ENCODE measurements at places on chromosomes 3 and 15.
A peak's percentile ranks its signal among the peaks of the same experiment; 100 is the strongest.

DNA sequence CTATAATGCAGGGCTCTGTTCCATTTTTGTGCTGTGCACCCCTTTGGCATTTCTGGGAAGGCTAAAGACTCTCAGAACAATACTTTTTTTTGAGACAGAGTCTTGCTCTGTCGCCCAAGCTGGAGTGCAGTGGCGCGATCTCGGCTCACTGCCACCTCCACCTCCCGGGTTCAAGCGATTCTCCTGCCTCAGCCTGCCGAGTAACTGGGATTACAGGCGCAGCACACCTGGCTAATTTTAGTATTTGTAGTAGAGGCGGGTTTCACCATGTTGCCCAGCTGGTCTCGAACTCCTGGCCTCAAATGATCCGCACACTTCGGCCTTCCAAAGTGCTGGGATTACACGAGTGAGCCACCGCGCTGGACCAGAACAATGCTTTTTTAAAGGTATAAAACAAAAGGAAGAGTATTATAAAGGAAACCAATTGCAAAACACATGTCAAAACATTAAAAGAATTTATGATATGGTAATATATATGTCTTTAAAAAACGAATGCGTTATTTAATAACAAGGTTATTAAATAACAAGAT lies 999 bp downstream of the SQOR start:
- no peak for DNase-seq

GRCh38 chr15:27382361-27383025 lies 411.5 kb downstream of the GABRG3 start:
- no peak for DNase-seq

DNA sequence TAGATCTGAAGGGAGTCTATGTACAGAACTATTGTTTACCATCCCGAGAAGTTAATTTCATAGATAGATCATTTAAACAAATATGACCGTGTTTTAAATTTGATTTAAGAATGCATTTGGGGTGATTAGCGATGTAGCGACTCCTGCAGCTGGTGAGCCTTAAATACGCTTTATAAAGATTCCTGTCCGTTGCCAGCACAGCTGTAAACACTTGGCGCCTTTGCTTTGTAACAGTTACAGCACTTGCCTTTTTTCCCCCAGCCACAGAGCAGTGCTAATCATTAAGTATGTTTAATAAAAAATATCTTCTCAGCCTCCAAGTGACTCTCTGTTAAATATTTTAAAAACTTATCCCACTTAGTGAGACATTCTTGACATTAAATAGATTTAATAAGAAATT lies 333.8 kb downstream of the FEZF2 start:
- no peak for DNase-seq

- peak; percentile 61 for DNase-seq
Observed at GRCh38 chr3:113287111-113287802, 75.9 kb downstream of the BOC start.

DNA sequence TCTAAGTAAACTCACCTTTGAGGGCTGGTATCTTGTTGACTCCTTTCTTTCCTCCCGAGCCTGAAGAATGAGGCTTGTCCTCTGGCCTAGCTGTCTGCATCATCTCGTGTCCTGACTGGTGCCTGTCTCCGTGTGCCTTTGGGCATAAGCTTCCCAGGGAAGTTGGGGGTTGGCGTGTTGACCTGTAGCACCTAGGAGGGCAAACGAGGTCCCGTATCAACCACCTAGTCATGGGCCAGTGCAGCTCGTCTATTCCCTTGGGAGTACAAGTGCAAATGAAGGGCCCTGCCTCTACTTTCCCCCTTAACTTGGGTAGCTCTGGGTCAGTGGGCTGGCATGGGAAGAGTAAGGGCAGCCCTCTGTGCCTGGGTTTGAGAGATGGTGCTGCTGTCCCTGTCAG lies 8.7 kb downstream of the TEX264 start:
- no peak for DNase-seq

DNA sequence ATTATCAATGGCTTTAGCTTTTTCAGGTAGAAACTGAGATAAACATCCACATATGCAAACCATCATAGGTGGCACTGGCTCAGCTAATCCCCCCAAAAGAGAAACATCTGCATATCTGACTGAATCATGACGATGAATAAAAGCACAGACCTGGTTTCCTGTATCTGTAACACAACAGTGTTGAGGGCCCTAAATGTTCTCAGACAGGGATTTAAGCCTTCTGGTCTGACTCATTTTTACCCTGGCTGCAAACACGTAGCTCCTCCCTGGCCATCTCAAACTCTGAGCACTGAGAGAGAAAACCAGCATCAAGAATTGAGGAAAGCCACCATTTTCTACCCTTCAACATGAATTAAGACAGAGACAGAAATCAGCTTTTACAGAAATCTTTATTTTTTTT lies 35.2 kb downstream of the GLB1 start:
- no peak for DNase-seq

DNA sequence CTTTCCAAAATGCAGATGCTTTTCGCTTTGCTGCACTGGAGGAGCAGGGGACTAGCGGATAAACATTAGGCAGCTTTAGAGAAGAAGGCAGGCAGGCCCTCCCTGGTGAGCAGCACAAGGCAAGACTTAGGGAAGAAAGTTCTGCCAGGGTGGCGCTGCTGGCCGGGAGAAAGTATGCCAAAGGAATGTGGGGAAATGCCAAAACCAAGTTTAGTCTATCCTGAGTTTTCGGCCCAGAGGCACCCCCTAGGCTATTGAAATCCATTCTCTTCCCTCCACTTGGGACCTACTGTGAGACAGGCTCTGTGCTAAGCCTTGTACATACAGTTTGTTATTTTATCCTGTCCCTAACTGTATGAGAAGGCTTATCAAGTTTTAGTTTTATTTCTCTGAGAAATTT lies 9.2 kb downstream of the SHC4 start:
- DNase-seq: no peak

- DNase-seq: no peak
Observed at GRCh38 chr15:63992300-63992699, 54.0 kb downstream of the DAPK2 start.
